CD4-positive, alpha-beta T cell treated with Interleukin-1 beta for 1 hour (primary cell): ENCODE measurements at places on chromosomes 5 and 9.
A peak's percentile ranks its signal among the peaks of the same experiment; 100 is the strongest.

GRCh38 chr5:168327019-168327421 is 35.6 kb downstream of the WWC1 start:
- DNase-seq: no peak

DNA sequence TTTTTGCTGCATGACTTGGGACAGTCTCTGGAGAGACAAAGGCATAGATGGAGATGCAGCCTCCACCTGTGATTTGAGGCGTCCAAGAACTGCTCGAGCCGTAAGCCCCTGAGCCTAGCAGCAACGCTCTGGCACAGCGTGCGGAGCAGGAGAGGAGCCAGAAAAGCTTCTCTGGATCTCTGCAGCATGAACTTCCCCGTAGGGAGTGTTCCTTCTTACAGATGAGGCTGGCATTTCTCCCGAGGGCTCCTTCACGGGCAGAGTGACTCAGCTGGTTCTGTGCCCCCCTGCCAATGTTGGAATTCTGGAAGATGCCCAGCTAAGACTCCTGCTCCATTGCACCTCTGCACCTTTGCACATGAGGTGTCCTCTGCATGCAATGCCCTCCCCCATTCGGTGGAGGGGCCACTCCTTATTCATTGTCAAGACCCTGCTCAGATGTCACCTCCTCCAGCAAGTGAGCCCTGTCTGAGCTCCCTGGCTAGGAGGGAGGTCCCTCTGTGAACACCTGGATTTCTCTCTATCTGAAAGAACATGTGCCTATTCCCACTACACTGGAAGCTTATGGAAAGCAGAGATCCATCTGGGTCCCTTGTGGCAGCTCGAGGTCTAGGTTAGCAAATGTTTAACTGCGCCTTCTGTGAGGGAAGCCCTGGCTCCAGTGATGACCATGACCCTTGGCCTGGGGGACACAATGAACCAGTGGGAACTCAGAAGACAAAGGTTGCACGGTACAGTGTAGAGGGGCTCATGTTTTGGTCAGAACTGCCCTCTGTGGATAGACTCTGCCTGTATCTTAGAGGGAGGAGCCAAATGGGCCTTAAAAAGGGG is 39.6 kb downstream of the SH3PXD2B start:
- DNase-seq: no peak

DNA sequence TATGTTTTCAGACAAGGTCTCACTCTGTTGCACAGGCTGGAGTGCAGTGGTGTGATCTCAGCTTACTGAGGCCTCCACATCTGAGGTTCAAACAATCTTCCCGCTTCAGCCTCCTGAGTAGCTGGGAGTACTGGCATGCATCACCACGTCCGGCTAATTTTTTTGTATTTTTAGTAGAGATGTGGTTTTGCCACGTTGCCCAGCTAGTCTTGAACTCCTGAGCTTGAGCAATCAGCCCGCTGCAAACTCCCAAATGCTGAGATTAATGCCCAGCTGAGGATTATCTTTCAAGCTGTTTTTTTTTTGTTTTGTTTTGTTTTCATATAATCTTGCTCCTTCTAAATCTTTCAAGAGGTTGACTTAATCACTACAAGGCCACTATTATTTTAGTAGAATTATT is 47.3 kb upstream of the SLC28A3 start:
- no peak for DNase-seq

- no peak for DNase-seq
These were observed 1090.4 kb upstream of the CDH6 start for GRCh38 chr5:30103052-30103451.

- no peak for DNase-seq
These were observed 192.7 kb downstream of the GOLPH3 start for GRCh38 chr5:31981361-31981945.

DNA sequence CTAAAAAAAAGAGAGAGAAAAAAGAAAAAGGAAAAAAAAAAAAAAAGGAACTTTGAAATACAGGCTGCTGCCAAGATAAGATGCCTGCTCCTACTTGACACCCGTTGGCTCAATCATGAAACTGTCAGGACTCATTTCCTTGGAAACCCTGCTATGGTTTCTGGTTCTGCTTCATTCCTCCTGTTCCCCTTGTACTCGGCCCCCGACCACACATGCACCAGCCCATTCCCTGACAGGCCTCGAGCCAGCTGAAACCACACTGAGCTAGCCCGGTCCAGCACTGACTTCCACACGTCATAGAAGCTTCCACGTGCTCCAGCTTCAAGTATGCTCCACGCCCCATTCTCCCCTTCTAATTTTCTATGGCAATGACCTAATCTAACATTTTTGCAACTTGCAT is 93.2 kb downstream of the MYO10 start:
- DNase-seq: no peak

- DNase-seq: peak; percentile 39
These were observed 18.6 kb upstream of the IFNB1 start for GRCh38 chr9:21096172-21096900.

- peak; percentile 19 for DNase-seq
These were observed 32.9 kb upstream of the CDK20 start for GRCh38 chr9:88007291-88007650.

- no peak for DNase-seq
These were observed 6.9 kb downstream of the SREK1 start for GRCh38 chr5:66151030-66151429.

DNA sequence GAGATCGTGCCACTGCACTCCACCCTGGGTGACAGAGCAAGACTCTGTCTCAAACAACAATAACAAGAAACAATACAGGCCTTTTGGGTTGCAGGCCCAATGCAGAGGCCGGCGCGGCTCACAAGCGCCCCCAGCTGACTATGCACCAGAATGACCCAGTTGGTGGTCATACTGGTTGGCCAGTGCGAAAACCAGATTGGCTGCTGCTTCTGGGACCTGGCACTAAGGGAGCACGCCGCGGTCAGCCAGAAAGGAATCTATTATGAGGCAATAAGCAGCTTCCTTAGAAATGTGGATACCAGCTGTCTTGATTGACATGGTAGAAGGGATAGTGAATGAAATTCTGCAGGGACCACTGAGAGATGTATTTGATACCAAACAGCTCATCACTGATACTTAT is 35.0 kb downstream of the RANBP17 start:
- no peak for DNase-seq
